Kidney tubule cell (primary cell): ENCODE measurements at places on chromosomes 5 and 9.

GRCh38 chr9:19782005-19782404, 6.8 kb downstream of the SLC24A2 start:
- no peak for DNase-seq

GRCh38 chr9:121842612-121842978, 191.2 kb downstream of the DAB2IP start:
- DNase-seq = peak; percentile 90

DNA sequence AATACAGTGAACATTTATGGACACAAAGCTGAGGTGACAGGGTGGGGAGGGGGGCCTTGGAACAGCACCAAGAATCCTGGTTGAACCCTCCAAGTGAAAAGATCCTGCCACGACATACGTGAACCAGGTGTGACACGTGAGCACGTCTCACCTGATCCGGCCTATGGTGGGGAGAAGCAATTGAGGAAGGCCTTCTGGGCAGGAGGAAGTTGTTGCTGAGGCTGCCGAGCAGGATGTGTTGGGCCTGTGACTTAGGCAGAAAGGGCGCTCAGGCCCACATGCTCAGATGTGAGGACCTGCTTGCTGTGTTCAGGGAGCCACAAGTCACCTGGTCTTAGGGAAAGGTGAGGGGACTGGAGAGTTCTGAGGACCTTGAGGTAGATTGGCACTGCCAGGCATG, 2.5 kb upstream of the MAPK9 start:
- no peak for DNase-seq

DNA sequence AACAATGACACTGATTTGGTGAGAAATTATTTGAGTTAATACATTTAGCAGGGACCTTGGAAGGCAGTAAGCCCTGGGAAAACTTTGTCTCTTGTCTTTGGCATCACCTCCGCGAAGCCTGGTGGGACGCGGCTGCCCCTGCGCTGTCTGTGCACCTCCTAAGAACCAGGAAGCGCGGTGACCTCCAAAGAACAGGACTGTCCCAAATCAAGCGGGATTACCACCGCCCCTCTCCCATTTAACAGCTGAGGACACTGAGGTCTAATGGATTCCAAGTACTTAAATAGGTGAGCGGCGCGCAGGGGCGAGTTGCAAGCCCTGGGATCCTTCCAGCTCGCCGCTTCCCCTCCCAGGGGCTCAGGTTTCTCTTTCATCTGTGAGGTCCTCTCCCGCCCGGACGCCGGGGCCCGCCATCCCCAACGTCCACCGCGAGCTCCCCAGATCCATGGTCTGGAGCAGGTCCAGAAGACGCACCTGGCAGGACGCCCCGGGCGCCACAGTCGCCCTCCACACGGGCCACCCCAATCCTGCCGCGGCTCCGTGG, 432 bp downstream of the STARD4 start:
- no peak for DNase-seq

GRCh38 chr9:89866701-89867100, 261.9 kb downstream of the GADD45G start:
- no peak for DNase-seq

- no peak for DNase-seq
These were observed 283.6 kb downstream of the NR3C1 start for GRCh38 chr5:143119881-143120341.

GRCh38 chr9:112338561-112338960, 5.1 kb upstream of the PTBP3 start:
- DNase-seq = peak; percentile 90

- peak; percentile 75 for DNase-seq
These were observed 150.8 kb upstream of the NR3C1 start for GRCh38 chr5:143554187-143554717.

- no peak for DNase-seq
These were observed 111.5 kb downstream of the HTR4 start for GRCh38 chr5:148542812-148543211.

DNA sequence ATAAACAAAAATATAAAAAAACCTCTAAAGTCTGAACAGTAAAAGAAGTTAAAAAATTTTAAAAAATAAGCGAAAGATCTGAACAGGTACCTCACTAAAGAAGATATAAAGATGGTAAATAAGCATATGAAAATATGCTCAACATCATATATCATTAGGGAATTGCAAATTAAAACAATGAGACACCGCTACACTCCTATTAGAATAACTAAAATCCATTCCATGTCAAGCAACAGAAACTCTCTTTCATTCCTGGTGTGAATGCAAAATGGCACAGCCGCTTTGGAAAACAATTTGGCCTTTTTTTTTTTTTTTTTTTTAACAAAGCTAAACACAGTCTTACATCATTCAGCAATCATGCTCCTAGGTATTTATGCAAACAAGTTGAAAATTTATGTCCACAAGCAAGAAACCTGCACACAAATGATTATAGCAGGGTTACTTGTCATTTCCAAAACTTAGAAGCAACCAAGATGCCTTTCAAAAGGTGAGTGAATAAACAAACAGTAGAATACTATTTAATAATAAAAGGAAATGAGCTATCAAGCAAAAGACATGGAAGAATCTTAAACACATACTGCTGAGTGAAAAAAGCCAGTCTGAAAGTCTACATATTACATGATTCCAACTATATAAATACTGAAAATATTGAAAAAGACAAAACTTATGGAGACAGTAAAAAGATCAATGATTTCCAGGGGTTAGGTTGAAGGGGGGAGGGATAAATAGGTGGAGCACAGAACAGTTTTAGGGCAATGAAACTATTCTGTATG, 22.1 kb downstream of the ANXA1 start:
- DNase-seq = no peak

GRCh38 chr5:57478826-57479225, 3.8 kb downstream of the ACTBL2 start:
- DNase-seq = peak; percentile 59

GRCh38 chr9:105510024-105510423, 47.9 kb upstream of the FKTN start:
- DNase-seq = peak; percentile 71

DNA sequence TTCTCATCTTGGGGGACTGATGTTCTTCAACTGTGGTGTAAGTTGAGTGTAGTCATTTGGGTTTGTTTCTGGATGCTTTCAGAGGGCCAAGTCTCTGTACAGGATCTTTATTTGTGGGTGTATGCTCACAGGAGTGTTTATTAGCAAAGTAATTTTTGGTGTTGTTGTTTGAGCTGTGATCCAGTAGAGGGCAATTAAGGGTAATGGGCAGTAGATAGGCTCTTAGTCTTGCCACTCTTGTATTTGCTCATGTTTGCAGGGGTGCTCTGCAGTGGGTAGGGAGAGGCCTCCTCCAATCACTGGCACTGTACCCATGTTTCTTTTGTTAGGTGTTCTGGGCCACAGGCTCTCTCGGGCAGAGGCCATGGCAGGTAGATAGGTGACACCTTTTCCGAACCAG, 45.9 kb upstream of the ITGA2 start:
- no peak for DNase-seq

DNA sequence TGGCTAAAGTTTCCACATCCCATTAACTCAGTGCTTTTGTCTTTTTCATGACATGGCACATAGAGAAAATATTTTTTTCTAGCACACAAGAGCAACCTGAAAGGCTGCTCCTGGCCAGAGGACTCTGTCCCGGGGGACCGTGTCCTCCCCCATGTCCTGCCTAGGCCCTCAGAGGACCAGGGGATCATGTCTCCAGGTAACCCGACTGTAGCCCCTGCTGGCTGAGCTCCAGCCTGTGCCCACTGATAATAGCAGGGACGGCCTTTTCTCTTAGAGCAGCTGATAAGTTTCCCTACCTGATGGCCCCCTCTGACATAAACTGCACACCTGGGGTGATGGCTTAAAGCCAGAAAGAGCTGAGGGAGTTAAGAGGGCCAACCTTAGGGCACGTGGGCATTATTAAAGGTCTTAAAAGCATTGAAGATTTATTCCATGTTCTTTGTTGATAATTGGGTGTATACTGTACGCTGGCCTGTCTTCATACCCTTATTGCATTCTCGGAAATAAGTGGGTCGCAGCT, 5.9 kb downstream of the HDHD3 start:
- no peak for DNase-seq

DNA sequence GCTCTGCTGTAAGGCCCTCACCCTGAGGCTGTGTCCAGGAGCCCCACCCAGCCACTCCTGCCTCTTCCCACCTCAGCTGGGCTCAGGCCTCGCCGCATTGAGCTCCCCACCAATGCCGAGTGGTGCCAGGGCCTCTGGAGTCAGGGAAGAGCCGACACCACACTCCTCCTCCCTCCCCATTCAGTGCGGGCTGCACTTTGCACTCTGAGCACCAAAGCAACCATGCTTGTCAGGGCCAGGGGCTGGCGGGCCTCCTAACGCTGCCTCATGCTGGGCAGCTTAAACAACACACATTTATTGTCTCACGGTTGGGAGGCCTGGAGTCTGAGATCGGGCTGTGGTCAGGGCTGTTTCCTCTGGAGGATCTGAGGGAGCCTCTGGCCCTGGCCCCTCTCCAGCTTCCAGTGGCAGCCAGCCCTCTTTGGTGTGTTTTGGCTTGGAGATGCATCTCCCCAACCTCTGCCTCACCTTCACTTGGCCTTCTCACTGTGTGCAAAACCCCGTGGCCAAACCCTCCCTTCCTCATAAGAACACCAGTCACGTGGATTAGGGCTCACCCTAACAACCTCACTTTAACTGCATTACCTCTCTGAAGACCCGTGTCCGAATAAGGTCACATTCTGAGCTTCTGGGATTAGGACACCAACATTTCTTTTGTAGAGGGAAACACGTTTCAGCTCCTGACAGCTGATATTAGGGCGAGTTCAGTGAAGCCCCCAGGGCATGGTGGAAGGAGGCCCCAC, 157.8 kb downstream of the MED10 start:
- no peak for DNase-seq

- no peak for DNase-seq
These were observed 93.1 kb downstream of the C9orf152 start for GRCh38 chr9:110114859-110115201.
